ENCODE measurements at places on chromosomes 3 and 15.

DNA sequence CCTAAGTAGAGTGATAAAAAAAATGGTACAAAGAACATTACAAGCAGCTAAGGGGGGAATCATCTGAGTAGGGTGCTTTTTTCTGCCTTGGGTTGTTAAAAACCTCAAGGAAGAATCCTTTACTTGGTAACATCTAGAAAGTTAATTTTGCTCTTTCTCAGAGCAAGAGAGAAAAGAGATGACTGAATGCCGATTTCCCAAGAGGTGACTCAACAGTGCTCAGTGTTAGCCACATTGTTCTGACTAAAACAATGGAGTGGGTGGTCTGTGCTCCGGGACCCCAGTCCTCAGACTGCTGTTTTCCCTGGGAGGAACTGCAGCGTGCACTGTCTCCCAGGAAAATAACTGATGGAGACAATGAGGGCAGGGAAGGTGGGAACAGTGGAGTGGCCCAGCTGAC is 41.1 kb upstream of the RASGRP1 start:
- DNase-seq: no peak

- no peak for DNase-seq
Measured at GRCh38 chr15:36334059-36334458, 245.4 kb upstream of the CDIN1 start.

DNA sequence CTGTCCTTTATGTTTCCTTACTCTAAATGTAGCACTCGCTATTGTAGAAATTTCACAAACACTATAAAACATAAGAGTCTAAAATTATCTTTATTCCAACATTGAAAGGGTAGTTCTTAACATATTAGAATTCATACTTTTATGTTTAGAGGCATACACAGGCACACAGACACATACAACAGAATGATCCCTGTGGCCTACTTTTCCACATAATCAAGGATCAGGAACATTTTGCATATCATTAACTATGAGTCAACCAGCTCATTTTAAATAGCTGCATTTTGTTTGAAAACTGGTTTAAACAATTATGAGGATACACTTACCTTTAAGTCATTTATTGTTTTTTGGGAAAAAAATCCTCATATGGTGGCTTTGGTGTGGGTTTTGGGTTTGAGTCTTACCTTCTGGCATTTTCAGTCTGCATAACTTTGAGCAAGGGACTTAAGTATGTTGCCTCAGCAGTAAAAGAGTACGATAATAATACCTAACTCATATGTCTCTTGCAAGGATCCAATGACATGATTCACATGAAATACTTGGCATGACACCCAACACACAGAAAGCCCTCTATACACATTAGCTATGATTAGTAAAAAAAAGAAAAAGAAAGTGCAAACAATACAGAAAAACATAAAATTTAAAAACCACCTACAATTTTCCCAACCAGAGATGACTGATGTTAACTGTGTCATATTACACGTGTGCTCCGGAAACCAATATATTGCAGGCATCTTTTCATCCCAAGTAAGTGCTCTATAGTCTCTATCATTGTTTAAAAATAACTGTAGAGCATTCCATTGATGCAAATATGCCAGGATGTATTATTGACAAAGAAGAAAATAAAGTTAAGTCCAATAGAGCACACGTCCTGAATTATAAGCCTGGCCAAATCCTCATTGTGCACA is 213.1 kb upstream of the ADAMTS9 start:
- DNase-seq: no peak

GRCh38 chr3:31041161-31041978 is 146.9 kb upstream of the GADL1 start:
- DNase-seq: no peak

- DNase-seq: no peak
Measured at GRCh38 chr15:100241572-100242482, 99.9 kb downstream of the ADAMTS17 start.

GRCh38 chr3:177429771-177430170 is 232.5 kb upstream of the TBL1XR1 start:
- no peak for DNase-seq

DNA sequence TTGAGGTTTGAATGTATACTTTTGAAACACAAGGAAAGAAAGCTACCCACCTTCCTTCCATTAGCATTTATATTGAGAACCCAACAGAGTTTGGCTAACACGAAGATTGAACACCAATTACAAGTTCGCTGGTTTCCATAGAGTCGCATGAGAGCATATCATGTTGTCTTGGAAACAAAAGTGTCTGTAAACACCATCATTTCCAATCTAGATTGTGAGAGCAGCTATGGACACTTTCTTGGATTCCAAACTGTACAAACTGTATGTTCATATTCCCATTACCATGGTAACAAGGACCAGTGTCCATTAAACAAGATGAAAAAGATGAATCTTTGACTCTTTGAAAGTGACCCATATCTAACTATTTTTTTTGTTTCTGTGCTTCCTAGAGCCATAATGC is 529.9 kb upstream of the ROBO1 start:
- no peak for DNase-seq

All from GM20000 (cell line).